ENCODE measurements at places on chromosomes 16 and 17.

DNA sequence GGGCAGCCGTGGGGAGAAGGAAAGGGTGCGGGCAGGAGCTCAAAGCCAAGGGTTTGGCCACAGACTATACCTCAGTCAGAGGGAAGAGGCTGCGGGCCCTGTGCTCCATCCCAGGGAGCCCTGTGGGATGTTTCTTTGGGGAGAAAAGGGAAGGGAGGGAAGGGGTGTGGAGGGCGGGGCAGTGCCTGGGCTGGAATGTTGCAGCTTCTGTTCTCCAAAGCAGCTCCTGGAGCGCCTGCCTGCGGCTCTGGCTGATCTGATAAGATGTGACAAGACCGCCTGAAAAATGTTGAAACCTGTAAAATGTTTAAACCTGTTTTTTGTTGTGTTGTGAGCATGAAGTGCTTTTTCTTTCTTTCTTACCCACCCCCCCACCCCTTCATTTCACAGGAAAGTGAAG is 32.8 kb downstream of the WNT3 start:
- DNase-seq, result no peak

- DNase-seq, result no peak
Measured at GRCh38 chr16:69188236-69188549, 1.2 kb downstream of the SNTB2 start.

DNA sequence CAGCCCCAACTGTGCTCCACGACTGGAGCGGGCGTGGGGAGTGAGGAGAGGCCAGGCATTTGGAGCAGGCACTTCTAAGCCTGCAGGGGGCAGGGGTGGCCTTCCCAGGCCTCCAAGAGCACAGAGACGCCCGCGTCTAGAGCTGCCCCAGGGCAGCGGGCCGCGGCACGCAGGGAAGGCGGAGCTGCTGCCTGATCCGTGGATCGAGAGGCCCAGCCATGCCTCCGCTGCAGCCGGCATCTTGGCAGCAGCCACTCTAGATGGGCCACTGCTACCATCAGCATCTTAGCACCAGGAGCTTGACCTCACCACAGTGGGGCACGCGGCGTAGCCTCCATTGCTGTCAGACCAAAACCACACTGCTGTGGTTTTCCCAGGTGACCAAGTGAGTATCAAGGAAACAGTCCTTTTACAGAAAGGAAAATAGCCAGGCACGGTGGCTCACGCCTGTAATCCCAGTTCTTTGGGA is 20.4 kb upstream of the WDR45B start:
- no peak for DNase-seq

DNA sequence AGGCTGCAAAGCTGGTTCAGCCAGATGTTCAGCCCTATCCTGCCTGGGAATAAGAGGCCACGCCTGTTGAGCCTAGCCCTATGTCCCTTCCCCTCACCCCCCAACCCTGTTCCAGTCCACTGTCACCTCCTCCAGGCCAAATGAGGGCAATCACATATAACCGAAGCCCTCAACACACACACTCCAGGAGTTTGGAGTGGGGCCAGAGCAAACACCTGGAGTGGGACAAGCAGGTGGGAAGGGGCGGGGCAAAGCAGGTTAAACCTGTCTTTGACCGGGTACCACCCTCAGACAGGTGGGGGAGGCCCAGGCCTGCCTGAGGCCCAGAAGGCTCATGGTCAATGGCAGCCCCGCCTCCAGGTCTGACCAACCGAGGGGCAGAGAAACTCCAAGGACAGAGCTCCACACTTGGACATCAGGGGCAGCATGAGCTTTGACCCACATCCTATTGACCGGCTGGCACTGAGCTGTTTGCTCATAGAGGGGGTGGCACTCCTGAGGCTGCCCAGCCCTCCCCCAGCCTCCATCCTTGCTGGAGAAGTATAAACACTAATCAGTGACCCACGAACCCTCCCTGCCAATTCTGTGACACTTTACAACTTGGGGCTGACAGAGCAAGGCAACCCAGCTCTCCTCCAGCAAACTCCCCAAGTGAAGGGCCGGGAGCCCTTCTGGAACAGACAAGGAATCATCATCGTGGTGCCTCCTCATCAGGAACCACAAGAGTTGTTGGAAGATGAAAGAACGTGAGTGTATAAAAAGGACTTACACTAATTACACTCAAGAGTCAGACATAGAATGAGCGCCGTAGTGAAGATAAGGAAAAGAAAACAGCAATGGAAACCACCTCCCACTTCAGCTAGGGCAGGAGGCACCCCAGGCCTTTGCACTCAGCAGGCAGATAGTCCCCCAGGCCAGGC is 1.5 kb downstream of the ESRP2 start:
- DNase-seq, result no peak

DNA sequence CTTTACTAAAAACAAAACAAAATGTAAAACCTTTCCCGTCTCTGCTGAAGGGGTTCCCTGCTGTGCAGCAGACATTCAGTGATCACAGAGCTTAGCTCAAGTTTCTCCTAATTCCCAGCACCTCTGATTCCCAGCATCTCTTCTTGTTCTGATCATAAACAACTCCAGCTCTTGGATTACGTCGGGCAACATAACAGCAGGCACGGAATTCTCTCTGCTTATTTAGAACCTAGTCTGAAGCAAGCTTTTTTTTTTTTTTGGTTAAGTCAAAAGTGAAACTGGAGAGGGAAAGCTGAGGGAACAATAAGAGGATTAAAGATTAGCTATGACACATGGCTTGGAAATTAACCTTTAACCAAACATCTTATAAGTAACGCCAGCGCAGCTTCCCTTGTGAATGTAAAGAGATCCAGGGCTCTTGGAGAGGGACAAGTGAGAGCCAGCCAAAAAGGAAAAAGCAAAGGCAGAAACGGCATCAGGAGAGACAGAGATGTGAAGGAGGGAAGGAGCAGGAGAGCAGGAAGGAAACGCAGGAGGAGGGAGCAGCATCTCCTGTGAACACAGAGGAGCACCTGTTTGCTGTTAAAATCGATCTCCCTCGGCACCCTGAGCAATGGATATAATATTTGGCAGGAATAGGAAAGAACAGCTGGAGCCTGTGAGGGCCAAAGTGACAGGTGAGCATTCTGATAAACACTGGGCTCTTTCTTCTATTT is at the start of gene BCO1:
TSS of gene BCO1 (plus strand) at position 394 of the 716 bp plus-strand sequence. CDS start at position 614, 220 bp downstream.
- no peak for DNase-seq

DNA sequence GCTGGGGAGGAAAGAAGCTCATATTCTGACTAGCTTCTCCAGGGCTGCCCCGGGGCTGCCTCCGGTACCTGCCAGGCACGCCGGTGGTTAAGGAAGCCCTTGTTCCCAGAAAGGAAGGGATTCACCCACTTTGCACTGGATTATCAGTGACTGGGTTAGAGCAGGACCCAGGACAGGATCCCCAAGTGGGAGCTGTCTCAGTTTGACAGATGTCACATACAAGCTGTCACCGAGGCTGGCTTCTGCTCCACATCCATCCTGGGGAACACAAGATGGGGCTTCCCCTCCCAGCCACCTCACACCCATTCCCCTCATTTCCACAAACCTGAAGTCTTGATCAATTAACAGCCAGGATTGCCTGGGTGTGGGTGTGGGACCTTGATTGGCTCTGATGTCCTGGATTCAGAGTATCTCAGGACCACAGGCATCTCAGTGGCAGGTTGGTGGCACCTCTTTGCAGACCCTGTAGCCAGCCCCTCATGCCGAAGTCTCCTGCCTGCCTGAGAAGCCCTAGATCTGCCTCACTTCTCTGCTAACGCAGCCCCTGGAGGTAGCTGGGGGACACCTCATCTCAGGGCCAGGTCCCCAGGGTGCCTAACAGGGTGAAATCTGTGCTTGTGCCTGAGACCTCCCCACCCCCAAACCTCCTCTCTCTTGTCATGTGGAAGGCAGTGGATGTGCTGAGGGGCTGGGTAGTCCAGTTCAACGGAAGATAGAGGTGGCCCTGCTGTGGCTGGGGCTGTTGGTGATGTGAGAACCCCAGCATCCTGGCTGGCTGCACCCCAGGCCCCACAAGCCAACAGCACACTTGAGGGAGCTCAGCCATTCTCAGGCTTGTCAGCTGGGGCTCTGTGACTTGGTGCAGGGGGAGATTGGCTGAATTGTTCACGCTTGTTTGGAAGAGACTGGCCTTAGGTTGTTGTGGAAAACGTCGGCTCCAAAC is 1.4 kb downstream of the CACNG5 start:
- no peak for DNase-seq

DNA sequence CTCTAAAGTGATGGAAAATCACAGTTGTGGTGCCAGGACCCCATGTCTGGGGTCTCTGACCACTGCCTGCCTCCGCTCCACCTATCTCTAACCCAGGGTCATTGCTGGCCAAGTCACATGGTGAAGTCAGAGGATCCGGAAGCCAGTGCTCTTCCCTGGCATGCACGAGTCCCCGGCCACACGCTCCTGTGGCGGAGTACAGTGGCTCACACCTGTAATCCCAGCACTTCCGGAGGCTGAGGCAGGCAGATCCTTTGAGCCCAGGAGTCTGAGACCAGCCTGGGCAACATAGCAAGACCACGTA is 21.5 kb upstream of the RBFOX3 start:
- no peak for DNase-seq

GRCh38 chr17:39801055-39801454 is 63.1 kb downstream of the IKZF3 start:
- DNase-seq, result no peak

- no peak for DNase-seq
Measured at GRCh38 chr16:62597875-62598274, 561.6 kb upstream of the CDH8 start.

DNA sequence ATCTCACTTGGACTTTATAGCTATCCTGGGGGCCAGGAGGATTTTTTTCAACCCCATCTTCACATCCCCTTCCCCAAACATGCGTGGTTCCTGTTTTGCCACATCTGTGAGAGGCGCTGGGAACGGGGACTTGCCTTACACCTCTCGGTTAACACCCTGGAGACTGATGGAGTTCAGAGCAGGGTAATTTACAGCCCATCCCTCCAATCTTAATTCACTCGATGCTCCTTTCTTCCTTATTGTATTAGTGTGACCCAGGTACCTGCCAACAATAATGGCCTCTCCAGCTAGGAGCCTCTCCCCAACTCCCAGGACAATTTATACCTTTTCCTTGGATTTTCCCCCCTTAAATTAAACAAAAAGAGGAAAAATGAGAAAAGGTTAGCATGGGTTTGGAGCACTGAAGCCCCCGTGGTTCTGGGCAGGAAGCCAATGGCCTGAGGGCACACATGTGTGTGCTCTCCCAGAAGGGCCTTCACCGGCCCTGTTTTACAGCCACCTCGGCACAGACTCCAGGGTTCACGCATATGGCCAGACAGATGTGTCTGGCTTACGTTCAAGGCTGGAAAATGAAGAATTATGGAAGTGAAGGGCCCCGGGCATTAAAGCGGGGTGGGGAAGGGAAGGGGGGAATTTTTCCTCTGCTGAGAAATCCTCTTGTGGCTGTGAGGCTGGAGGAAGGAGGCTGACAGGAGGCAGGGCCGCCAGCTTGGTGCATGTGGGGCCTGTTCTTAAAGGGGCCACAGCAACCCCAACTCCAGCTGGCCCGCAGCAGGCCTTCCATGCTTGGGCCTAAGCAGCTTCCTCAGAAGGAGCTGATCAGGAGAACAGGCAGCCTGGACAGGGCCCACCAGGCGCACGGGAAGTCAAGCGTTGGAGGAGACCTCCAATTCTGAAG is 21.4 kb downstream of the HIC1 start:
- no peak for DNase-seq

- no peak for DNase-seq
Measured at GRCh38 chr17:39926135-39926587, 1.2 kb downstream of the ORMDL3 start.

DNA sequence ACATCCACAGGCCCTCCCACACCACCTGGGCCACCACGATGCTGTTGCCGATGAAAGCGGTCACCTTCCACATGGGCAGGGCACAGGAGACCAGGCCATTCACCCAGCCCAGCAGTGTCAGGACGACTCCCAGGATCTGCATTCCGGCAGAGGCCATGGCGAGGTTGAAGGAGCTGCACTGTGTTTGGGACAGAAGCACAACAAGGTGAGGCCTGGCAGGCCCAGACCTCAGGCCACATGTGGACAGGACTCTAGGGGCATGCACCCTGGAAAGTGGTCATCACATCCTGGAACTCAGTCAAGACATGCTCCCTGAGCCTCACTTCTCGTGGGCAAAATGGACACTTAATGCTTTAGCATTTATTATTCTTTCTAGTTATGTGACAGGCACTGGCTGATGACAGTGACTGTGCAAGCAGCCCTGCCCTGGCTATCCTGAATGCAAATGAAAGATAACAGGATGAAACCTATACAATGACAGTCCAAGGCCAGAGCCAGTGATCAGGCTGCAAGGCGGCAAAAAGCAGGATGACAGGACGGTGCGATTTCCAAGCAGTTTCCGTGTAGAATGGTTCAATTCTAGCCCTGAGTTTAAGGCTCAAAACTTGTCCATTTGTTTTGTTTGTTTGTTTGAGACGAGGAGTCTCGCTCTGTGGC is 2.0 kb downstream of the CLDN6 start:
- DNase-seq, result no peak

DNA sequence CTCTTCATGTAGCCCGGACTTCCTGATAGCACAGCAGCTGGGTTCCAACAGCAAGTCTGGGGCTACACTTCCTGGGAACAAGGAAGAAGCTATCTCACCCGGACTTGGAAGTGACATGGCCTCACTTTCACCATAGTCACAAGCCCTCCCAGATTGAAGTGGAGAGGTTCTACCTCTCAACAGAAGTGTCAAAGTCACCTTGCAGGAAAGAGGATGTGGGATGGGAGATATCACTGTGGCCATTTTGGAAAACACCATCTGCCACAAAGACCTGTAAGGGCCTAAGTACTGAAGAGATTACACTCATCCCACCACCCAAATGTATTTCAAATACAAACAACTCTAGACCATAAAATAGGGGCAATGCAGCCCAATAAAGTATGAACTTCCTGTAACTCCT is 29.9 kb upstream of the DHRS7B start:
- no peak for DNase-seq

- DNase-seq, result peak; percentile 69
Measured at GRCh38 chr16:71412270-71413160, 29.3 kb downstream of the TLE7 start.

DNA sequence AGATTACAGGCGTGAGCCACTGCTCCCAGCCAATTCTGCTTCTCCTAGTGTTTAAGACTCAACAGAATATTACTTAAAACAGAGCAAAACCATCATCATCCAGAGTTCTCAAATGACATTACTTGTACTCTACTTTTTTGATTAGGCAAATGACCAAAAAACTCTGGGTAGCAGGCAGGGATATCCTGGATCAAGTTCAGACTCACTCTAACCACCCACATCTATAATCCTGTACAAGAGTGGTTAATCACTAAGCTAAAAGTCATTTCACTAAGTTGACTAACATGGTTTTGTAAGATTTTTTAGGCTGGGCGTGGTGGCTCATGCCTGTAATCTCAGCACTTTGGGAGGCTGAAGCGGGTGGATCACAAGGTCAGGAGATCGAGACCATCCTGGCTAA is 6.8 kb downstream of the NAE1 start:
- no peak for DNase-seq

DNA sequence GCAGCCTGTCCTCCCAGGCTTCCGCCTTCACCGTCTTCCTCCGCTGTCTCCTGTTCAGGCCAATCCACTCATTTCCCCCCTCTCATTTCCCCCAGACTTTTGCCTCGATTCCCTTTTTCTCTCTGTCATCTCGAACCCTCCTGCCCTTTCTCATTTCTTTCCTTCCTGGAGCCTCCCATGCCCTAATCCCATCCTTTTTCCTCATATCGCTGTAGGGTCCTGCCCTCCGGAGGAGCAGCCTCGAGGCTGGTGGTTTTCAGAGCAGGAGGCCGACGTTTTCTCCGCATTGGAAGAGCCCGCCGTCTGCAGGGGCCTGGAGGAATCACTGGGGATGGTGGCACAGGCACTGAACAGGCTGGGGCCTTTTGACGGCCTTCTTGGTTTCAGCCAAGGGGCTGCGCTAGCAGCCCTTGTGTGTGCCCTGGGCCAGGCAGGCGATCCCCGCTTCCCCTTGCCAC is 597 bp downstream of the OVCA2 start:
- no peak for DNase-seq

GRCh38 chr17:28597606-28598383 is 1.0 kb downstream of the SPAG5 start:
- DNase-seq, result no peak

Measured in activated CD4-positive, CD25-positive, alpha-beta regulatory T cell treated with anti-CD3 and anti-CD28 coated beads, Interleukin-2, amount 50 U/mL, for 72 hours (primary cell).